ENCODE measurements at places on chromosomes 1 and 21.

DNA sequence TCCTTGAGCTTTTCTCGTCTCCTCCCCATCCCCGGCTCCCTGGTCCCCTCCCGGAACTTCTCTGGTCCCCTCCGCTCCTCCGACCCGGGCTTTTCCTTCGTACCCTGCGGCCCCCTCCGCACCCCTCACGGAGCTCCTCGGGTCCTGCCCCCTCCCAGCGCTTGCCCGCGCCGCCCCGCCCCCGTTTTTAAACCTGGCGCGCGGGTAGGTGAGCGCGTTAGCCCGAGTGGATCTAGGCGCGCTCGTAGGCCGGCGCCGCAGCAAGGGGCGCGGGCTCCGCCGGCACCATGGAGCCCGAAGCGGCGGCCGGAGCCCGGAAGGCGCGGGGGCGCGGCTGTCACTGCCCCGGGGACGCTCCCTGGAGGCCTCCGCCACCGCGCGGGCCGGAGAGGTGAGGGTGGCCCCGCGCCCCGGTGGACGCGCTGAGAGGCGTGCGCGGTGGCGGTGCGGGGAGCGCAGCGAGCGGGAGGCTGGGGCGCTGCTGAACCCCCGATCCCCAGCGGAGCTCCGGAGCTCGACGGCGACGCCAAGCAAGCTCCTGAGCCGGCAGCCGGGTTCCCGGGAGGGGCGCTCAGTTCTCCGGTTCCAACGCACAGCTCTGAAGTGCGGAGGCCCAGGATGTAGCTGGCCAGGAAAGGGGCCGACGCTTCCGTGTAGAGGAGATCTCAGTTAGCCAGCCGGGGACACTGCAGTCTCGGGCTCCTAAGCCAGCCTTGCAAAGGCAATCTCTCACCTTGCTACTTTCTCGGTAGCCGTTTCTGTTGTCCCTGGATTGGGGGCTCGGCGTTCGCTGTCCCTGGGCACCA lies at the start of gene RIPPLY3:
RIPPLY3 (plus strand) TSS at position 217 of the 806 bp plus-strand sequence; CDS start at position 288, 71 bp downstream.
- DNase-seq = no peak

DNA sequence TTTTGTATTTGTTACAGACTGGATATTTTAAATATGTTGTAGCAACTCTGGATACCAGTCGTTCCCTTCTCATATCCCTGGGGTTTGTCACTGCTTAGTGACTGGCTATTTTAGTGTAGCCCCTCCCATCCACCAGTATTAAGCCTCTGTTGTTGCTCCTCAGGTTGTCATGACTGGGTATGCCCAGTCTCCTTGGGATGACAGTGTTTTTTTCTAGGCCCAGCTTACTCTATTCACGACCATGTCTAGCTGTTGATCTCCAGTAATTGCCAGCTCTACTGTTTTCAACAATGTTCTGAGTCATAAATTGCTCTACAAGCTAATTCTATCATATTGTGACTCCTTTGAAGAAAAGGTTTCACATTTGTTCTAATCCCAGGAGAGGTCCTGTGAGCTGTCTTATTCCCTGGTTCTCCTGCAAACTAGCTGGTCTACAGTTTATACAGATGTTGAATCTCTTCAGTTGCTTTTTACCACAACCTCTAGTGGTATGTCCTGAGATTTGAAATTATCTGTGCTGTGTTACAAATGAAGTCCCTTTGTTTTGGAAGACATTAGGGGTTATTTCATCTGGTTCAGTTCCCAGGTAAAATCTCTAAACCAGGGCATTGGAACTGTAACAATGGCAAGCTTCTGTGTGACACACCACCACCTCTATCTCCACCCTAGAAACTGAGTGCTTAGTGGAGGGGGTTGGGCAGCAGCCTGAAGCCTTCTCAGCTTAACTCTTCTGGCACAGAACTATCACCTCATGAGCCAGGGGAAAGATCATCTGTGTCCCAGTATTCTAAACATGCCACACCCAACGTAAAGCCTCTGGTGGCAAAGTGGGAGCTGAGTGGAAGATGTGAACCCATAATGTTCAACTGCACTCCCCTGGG lies 124.6 kb downstream of the TRIM33 start:
- DNase-seq = no peak

DNA sequence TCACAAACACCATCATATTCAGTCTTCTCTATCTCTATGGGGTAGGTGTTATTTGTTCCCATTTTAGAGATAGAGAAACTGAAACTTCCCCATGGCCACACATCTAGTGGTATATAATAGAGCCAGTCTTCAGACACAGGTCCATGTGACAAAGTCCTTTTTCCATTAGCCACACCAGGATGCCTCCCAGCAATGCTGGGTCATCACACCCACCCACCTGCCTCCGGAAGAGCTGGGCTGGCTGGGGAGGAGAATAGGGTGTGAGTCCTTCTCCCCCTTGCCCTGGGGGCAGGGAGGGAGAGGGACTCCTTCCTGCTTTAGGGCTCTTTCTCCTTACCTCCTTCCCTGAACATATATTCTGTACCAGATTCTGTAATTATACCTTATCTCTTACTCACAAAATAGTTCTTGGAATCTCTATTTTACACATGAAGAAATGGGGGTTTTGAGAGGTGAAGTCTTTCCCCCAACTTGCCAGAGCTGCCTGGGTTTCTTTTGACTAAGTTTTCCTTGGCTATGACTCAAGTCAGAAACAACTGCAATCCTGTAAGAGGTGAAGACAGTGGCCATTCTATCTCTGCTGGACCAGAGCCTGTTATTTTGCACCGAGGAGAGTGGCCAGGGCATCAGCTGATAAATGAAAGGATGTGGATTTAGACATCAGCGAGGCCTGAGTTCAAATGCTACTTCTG lies 30.0 kb downstream of the SOX13 start:
- DNase-seq = peak; percentile 62

DNA sequence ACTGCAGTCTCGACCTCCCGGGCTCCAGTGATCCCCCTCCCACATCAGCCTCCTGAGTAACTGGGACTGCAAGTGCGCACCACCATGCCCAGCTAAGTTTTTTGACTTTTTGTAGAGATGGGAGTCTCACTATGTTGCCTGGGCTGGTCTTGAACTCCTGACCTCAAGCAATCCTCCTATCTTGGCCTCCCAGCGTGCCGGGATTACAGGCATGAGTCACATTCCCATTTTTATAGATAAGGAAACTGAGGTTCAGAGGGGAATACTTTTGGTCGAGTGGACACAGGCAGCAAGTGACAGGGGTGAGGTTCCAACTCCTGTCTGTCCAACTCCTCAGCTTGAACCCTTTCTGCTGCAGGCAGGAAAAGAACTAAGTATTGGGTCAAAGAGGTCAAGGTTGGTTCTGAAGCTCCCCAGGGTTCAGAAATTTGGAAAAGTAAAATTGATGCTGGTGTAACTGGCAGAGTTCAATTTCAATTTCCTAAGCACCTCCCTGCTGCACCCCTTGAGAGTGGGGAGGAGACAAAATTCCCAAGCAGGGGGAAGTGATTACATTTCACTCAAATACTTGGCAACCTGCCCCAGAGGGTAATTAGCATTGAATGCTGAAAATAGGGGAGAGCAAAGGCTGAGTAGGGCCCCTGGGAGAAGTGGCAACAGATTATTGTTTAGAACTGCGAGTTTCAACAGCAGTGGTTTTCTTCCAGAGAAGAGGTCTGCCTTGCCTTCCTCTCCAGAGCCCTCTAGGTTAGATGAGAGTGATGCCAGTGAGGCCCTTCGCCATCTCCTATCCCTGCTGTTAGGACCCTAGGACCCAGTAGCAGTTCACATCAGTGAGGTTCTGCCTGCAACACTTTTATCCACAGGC lies 17.5 kb upstream of the ALPL start:
- no peak for DNase-seq

- peak; percentile 88 for DNase-seq
Observed at GRCh38 chr1:112706505-112707220, at the start of gene RHOC. TSS of gene RHOC (minus strand) at chr1:112707127. CDS start at chr1:112703799, 3,328 bp downstream.

DNA sequence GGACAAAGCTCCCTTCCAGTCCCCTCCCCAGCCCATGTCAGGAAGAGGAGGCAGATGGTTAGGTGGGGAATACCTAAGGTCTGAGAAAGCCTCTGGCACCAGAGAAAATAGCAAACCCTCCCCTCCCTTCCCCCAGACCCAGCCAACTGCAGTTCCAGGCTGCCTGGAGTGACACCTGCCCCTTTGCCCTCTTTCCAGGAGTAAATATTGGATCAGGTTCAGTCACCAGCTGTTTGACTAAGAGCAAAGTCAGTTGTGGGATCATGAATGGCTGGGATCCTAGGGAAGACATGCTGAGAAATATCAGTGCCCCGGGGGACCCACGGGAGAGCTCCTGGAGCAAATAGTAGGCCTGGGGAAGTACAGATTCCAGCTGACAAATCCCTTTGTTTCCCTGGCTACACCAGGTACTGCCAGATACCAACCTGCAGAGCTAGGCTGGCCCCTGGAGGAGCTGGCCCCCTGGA lies 12.2 kb upstream of the CDK18 start:
- no peak for DNase-seq

- DNase-seq = no peak
Observed at GRCh38 chr21:32426066-32426465, 13.6 kb downstream of the EVA1C start.

GRCh38 chr1:29222686-29223085 lies 8.0 kb downstream of the MECR start:
- no peak for DNase-seq

DNA sequence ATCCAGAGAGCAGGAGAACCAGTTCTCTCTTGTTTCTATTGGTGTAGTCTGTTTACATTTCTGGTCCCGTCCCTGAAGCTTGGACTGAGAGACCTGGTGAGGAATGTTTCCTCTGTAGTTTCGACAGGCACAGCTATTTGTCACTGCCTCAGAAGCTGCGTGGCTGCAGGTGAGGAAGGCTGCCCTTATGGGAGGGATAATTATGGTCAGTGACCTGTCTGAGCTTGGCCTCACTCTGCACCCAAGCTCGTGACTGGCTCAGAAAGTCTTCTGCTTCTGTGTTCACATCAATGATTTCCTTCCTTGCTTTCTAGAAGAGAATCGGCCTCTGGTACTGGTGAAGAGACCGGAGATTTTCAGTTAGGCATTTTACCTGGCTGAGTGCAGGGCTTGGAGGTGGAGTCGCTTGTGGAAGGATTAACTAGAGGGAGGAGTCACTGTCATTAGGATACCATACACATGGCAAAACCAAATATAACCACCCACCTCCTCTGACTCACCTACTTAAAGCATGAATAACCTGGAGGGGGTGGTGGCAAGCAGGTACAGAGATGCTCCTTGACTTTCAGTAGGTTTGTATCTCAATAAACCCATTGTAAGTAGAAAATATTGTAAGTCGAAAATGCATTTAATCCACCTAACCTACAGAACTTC lies 19.9 kb upstream of the WDR26 start:
- DNase-seq = no peak

GRCh38 chr1:118982821-118983557 lies 5.2 kb downstream of the TBX15 start:
- DNase-seq = no peak

DNA sequence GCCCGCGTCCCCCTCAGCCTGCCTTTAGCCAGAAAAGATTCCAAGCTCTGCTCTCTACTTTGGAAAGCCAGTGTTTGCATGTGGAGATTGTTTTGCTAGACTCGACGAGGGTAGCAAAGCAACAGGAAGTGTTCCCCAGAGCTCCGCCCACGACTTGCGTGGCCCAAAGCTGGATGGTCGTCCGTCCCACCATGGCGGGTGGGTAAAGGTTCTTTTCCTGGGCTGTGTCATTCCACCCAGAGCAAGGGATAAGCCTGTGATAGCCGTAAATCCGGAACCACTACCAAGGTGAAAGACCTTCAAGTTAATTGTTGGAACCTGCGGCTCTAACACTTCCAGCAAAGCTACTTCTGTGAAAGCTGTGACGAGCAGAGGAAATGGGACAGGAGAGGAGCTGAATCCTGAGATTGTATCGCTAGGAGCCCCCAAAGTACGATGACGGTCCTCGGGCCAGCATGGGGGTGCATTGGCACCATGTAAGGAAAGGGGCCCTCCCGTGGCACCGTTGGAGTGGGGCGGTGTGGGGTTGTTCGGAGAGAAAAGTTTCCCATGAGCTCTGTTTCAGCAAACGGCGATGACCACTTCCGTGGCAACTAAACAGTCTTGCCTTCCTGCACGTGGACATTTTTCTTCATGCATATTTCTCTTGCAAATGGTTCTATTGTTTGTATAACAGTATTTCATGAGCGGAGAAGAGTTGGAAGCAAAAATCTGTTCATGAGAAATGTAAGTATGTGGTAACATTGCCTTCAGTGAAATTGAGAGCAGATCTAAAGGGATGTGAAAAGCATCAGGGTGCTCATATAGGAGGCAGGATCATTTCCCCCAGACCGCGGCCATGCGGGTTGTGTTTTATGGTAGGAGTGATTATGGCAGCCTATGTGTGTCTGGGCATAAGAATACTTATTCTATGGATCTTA lies 8.4 kb downstream of the MX2 start:
- DNase-seq = peak; percentile 27

DNA sequence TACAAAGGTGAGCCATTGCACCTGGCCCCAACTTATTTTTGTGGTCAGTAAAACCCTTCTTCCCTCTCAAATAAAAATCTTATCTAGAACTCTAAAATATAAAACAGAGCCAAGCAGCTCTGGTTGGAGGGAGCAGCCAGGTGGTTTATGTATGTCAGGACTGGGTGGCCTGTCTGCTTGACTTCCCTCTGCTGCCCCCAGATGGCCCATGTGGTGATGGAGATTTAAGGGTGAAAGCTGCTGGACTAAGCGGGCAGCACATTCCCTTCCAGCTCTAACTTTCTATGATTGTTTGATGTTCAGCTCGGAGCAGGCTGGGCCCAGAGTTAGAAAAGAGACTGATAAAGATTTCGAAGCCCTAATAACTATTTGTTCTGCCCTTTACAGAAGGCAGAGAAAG lies 11.9 kb upstream of the PAQR6 start:
- DNase-seq = no peak

DNA sequence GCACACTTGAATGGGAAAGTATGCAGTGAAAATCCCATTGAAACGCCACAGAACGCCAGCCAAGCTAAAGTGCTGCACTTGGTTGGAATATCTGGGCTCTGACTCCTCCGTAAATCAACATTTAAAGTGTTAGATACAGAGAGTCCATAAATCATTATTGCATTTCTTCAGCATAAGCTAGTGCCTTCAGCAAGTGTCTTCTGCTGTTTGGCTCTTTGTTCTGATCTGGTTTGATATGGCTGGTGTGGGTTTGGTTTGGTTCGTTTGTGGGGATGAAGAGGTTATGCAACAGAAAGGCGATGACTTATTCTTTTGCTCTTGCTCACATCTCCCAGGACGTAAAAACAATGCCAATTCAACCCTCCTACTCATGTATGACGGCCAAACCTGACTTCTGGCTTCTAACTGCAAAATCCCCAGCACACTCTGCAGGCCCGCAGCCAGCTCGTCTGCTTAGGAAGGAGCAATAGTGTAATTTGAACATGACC lies 121.8 kb upstream of the ERG start:
- DNase-seq = no peak

DNA sequence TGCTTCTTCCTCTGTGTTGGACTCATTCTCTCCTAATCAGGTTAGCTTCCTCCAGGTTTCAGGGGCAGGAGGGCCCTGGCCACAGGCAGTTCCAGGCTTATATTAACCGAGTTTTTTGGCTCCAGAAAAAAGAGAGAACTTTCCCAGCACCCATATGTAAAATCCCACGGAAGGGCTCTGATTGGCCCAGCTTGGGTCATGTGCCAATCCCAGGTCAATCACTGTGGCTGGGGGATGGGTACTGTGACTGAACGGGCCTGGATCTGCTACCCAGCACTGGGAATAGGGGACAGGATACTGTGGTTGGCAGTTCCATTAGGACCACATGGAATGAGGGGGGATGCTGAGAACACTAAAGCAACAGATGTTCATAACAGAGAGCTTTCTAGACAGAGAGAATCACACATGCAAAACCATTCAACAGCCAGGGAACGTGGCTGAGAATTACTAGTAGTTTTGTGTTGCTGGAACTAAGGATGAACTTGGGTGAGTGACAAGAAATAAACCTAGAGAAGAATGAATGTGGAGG lies 51.1 kb upstream of the NEK2 start:
- DNase-seq = no peak

GRCh38 chr21:38922474-38923235 lies 116.9 kb downstream of the ETS2 start:
- DNase-seq = no peak

Measured in OCI-M1 (cell line).